ENCODE measurements at places on chromosomes 13 and 19. TPM values are rescaled to one million over a fixed set of nuclear protein-coding genes. Genes with fewer than 3 reads are reported as not detected.

SLC15A1 gene
- total RNA-seq, result not detected

NEK3 gene
- 6.7 TPM for total RNA-seq

GRCh38 chr19:14401468-14402195, 17.5 kb downstream of the DDX39A start:
- no peak for DNase-seq

- no peak for DNase-seq
Measured at GRCh38 chr13:35356572-35356971, 119.9 kb downstream of the MAB21L1 start.

GRCh38 chr13:112918266-112918665, 50.7 kb upstream of the MCF2L start:
- DNase-seq, result no peak

GRCh38 chr13:85728811-85729210, 70.4 kb downstream of the SLITRK6 start:
- no peak for DNase-seq

All from MG63 (cell line).